ENCODE measurements at places on chromosomes 3 and 15.

- no peak for DNase-seq
Observed at GRCh38 chr15:65092911-65093792, 16.6 kb downstream of the KBTBD13 start.

- DNase-seq, result no peak
Observed at GRCh38 chr3:106172101-106172500, 303.3 kb upstream of the CBLB start.

DNA sequence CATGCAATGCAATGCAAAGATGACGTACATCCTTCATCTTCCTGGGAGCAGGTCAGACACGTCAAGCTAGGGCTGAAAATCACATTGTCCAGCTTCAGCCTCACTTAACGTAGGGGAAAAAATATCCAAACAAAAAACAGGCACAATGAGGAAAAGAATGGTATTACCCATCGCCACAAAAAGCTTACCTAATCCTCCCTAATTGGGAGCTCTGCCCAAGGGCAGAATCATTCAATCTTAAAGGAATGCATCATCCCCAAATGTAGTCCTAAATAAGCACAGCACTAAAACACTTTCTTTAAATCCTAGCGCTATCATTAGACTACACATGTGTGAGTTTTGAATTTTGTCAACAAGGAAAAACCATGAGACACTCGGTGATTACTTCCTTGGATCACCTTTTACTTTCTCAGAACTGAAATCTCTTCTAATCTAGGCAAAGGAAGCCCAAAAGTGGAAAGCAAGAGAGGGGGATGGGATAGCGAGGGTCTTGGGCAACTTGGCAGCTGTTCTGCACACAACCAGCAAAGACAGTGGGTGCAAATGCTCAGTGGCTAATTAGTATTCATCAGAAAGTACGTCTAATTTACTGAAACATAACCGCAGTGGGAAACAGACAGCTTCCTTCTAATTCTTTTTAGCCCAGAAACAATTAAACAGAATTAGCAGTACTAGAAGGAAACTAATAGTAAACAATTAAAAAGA, 87.4 kb downstream of the ADAMTS9 start:
- no peak for DNase-seq

GRCh38 chr3:42988566-42988965, 9.5 kb downstream of the GASK1A start:
- no peak for DNase-seq

- no peak for DNase-seq
Observed at GRCh38 chr3:142645236-142645793, 49.1 kb downstream of the PLS1 start.

DNA sequence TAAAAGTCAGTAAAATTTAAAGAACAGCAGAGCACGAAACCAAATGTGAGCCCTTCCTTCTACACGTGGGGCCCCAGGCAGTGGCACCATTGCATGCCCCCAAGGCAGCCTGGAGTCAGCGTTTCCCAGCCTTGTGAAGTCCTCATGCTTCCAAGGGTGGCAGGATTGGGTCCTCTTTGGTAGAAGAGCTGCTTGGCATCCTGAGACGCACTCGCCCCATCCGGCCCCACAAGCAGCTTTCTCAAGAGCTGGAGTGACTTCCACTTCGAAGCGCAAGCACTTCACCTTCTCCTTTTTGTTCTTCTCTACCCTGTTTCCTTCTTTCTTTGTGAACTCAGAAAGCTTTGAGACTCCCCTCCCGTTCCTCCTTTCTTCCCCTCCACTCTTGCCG, 34.7 kb downstream of the ZNF710 start:
- peak; percentile 75 for DNase-seq

DNA sequence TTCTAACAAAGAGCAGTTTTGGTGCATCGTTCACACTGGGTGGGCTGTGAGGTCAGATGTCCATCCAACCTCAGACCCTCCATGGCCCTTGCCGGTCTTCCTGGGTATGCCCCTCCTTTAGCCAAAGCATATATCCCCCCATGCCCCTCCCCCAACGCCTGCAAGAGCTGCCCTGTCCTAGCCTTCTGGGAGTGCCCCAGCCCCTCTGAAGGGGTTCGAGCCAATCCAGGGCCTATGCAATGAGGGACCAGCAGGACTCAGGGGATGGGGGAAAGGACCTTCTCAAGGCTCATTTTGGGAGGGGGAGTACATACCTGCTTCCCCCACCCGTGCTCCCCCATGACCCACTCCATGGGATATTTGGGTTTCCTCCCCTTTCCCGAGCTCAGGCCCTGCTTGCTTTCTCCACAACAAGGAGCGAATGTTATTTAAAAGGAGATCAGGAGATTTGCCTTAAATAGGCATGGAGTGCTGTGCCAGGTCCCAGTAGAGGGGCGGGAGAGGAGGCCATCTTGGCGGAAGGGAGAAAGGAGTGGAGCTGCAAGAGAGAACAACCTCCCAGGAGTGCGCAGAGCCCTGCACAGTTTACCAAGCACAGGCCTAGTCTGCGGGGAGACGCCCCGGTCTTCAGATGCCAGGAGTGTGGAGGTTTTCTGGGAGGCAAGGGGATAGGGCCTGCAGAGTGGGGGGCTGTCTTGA, 18.2 kb downstream of the PIF1 start:
- DNase-seq, result no peak

GRCh38 chr3:124172816-124173215, 180.9 kb upstream of the ROPN1 start:
- no peak for DNase-seq

DNA sequence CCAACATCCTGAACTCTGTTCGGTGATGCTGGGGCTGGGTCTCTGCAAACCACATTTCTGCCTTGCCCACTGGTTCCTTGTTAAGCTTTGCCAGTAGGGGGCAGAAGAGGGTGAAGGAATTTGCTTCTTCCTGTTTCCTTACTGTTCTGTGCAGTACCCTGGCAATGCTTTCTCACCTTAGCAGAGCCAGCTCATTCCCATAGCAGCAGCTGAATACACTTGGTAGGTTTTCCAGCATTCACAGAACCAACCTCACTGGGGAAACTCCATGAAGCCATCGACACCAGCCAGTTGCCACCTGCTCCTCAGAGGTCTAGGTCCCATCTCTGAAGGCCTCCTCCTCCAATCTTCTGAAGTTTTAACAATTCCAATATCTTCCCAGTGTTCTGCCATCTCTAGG, 308.4 kb downstream of the PDCD6IP start:
- no peak for DNase-seq

- DNase-seq, result no peak
Observed at GRCh38 chr3:107985496-107985895, 105.3 kb downstream of the CD47 start.

GRCh38 chr15:70008697-70009290, 88.9 kb downstream of the TLE3 start:
- DNase-seq, result no peak

- DNase-seq, result no peak
Observed at GRCh38 chr3:106317141-106318055, 448.6 kb upstream of the CBLB start.

- no peak for DNase-seq
Observed at GRCh38 chr3:125057186-125057850, 1.5 kb upstream of the HEG1 start.

- no peak for DNase-seq
Observed at GRCh38 chr3:76789237-76789636, 250.7 kb upstream of the ROBO2 start.

DNA sequence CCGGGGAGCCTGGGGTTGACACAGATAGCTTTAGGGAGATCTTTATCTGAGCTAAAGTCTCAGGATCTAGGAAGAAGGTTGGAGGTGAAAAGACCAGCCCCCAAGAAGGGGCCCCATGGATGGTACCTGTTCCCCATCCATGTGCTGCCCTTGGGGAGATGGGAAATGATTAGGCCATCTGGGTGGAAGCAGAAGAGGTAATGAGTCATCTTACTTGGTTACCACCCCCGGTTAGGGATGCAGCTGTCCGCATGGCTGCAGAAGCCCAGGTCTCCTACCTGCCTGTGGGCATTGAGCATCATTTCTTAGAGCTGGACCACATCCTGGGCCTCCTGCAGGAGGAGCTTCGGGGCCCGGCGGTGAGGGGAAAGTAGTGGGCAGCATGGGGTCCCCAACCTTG, 3.1 kb upstream of the CPLX3 start:
- DNase-seq, result no peak

- DNase-seq, result no peak
Observed at GRCh38 chr15:29688506-29689286, 133.6 kb downstream of the TJP1 start.

DNA sequence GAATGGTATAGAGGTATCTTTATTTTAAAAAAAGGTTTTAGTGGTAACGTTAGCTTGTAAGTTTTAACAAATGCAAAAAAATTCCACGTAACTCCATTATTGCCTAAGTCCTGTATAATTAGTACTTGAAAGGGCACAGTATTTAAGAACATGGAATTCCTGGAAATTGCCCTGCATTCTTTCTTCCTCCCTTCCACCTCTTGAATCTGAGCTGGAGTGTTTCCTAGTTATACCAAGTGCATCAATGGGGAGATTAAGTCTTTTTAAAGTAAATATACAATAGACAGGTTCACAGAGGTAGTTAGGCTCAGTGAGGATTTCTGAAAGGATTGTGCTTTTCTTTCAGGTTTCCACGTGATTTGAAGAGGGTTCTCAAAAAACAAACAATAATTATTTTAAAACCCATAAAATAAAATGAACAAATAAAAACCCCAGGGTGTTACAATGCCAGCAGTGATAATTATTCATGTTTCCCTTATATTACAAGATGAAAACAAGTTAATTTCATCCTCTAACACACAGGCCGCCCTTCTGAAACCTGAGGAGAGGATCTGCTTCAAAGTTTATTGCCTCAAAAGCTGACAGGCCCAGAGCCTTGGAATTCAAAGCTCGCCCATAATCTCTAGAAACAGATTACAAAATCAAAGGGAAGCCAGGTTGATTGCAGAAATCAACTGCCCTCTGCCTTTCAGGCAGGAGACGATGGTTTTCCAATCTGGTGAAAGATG, 128.8 kb upstream of the LMOD3 start:
- DNase-seq, result no peak

All from Right ventricle myocardium superior (tissue), 1 donor.